ENCODE measurements at places on chromosomes 5 and 9.
A peak's percentile ranks its signal among the peaks of the same experiment; 100 is the strongest.

- no peak for DNase-seq
Measured at GRCh38 chr5:167953151-167953798, 338.2 kb upstream of the WWC1 start.

DNA sequence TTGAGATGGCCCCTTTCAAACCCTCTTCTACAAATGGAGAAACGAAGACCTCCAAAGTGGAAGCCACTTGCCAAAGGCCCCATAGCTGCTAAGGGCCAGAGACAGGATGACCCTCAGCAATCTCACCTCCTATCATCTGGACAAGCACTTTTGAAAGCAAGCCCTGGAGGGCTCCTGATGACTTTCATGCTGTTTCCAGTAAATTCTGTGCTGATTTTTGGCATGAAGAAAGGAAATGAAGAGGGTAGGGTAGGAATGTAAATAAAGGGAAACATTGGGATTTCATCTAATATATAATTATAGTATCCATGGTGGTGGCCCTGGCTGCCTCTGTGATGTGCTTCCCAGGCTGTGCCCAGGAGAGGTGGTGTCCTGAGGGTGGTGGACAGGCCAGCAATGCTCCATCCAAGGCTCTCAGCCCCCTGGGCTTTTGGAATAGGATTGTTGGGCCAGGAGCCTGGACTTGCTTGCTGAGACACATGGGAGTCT is 208.0 kb upstream of the TRIM32 start:
- DNase-seq: no peak

GRCh38 chr5:10885026-10885425 is 124.0 kb upstream of the DAP start:
- DNase-seq: no peak

GRCh38 chr5:10036136-10036815 is 213.4 kb downstream of the ATPSCKMT start:
- DNase-seq: no peak

DNA sequence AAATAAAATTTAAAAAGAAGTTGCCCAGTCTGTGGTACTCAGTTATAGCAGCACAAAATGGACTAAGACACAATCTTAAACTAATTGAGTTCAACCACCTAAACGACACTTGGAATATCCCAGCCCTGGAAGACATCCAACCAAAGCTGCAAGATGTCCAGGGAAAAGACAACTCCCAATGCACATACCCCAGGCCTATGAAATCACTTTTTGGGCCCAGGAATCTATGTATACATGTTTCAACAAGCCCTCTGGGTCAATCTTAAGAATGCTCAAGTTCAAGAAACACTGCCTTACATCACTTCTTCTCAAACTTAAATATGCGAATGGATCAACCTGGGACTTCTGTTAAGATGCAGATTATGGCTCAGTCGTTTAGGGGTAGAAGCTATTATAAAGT is 148.6 kb downstream of the ELAVL2 start:
- no peak for DNase-seq

GRCh38 chr5:172902497-172903472 is 56.4 kb upstream of the RPL26L1 start:
- DNase-seq: peak; percentile 29

- DNase-seq: no peak
Measured at GRCh38 chr5:38892363-38892762, 46.6 kb downstream of the OSMR start.

DNA sequence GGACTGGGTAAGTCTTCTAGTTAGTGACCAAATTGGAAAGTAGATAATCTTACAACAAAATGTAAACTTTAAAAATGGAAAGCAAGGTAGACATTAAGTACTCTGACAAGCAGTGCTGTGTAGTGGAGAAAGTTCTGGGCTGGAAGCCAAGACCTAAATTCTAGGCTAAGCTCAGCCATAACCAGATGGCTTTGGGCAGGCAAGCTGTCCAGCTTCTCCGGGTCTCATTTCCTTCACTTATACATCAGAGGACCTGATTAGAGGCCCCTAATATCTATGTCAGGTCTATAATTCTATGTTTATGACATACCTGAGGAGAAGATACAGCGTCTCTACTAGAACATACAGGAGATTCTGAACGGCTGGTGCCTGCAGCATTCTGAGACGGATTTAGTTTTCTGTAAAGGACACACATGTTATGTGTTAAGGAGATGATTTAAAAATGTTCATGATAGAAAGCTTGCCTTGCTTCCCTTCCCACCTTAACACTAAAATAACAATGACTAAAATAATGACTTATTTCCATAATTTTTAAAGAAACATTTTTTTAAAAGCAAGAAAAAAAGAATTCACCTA is 61.2 kb downstream of the ELL2 start:
- no peak for DNase-seq

DNA sequence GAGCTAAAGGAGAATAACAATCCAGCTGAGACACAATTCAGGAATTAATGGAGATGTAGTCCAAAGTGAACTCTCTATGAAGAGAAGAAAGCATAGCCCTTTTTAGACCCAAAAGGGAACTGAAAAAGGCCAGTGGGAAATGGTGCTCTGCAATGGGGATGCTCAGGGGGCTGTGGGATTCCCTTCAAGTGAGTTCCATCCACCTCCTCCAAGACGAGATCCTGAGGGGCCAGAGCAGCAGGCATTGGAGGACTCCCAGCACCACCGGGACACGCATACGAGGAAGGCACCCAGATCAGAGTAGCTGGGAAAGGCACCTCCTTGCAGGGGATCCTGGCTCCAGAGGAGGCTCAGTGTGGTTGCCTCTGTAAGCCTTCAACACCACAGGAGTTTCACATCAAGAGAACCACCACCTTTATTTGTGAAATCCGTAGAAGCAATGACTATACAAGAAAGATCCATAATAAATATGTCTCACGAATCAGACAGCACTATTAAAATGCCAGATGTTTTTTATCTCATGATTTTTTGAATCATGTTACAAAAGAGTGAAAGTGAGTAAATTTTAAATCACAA is 288.2 kb downstream of the MED10 start:
- DNase-seq: no peak

DNA sequence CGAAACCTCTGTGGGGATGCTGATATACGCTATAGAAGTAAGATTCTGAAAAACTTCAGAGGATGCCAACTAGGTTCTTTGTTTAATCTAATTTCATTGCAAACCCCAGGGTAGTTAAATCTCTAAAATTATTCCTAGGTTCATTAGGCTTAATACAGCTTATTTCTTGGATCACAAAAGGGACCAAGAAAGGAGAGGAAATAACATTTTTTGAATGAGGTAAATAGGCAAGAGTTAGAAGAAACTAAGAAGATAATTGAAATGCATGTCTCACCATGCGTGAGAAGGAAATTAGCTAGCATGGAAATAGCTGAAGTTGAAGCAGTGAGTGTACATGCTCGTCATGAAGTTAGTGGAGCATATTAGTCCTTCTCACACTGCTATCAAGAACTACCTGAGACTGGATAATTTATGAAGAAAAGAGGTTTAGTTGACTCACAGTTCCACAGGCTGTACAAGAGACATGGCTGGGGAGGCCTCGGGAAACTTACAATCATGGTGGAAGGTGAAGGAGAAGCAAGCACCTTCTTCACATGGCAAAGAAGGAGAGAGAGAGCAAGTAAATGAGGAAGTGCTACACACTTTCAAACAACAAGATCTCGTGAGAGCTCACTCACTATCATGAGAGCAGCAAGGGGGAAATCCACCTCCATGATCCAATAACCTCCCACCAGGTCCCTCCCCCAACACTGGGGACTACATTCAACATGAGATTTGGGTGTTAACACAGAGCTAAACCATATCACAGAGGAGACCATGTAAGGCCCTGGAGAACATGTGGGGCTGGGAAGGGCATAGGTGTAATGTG is 125.1 kb upstream of the OSMR start:
- no peak for DNase-seq
